ENCODE measurements at places on chromosomes 6 and 20.

DNA sequence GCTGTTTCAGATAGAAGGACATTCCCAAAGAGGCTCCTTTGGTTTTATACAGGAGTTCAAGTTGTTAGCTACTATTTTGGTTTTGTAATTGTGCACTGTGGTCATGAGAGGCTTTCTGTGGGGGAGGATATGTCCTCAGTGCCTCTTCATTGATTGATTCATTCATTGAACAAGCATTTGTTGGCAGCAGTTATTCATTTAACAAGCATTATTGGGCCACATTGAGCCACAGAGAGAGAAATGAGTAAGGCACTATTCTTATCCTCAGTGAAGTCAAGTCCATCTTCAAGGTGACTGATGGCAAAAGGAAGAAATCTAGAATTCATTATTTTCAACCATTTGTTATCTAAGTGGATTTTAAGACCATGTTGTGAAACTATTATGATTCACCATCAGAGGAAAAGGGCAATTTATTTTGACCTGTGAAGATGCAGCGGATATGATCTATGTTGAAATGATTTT lies 697.2 kb upstream of the CITED2 start:
- DNase-seq, result no peak

DNA sequence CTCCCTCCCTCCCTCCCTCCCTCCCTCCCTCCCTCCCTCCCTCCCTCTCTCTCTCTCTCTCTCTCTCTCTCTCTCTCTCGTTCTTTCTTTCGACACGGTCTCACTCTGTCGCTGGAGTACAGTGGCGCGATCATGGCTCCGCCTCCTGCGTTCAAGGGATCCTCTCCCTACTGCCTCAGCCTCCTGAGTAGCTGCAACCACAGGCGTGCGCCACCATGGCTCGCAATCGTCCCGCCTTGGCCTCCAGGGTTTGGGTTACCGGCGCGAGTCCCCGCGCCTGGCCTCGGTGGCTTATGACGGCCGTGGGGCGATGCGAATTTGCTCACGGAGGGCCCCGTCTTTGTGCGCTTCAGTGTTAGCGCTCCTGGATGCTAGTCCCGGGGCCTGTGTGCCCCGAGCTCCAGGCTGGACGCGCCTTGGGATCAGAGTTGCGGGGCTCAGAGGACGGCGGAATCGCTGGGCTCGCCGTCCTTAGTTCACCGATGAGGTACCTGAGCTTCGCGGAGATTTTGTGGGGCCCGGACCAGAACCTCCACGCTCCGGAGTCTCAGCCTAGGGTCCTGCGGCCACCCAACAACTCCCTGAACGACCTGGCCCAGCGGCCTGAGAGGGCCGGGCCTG lies 45.2 kb downstream of the MCUR1 start:
- no peak for DNase-seq

GRCh38 chr6:38687043-38687353 lies 15.9 kb downstream of the GLO1 start:
- no peak for DNase-seq

DNA sequence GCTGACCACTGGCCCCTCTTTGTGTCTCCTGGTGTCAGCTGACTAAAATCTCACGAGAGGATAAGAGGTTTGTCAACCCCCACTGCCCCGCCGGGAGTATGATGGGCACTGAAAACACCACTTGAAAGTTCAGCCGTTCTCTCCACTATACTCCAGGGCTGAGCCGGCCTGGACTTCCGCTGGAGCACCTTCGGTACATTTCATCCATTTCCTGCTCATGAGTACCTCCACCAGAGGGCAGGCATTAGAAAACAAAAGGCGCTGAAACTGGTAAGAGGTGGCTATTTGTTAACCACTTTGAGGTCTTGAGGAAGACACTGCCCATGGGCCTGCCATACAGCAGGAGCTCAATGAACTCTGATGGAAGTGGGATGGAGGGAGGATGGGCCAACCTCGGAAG lies 17.9 kb upstream of the ANKRD60 start:
- DNase-seq, result no peak

- no peak for DNase-seq
Measured at GRCh38 chr6:146850981-146851380, 252.2 kb downstream of the ADGB start.

DNA sequence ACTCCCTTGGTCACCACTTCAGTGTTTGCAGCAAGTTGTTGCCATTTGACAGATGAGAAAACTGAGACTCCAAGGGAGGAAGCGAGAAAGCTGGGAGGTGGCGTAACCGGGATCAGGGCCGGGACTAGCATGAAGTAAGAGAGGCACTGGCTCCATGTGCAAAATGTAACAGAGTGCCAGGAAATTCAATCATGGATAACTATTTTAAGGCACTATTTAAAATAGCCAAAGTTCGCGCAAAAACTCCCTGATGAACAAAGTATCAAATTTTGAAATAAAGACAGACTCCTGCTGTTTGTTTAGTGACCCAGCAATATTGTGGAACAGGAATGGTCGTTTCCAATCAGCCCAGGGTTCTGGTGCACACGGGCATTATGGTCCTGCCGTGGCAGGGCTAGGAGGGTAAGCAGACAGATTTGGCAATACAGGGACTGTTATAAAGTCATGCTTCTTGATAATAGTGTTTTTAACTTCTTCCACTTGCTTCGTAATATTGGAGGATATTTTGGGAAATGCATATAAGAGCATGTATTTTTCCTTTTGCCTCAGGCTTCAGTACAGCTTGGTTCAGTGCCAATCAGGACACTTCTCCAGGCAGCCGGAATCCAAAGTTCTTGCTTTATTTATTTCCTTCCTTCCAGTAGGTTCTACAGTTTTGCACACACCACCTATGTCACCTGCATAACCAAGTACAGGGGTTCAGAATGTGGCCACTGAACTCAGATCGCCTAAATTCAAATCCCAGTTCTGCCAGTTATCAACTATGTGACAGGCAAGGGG lies 141.6 kb downstream of the EYA2 start:
- no peak for DNase-seq

DNA sequence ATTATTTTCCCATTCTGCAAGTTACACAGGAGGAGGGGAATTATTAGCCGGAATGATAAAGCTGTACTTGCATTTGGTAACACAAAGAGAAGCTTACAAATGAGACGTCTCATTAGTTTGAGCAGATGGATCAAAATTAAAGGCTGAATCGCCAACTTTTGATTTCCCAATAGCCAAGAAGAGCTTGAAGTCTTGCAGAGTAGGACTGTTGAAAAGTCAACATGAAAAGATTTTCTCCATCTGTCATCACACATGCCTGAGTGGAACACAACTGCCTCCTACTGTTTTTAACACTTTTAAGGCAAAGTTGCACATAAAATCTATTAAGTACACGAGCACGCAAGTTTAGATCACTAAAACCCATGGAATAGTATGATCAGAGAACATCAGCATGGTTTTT lies 176.2 kb downstream of the ASCC3 start:
- no peak for DNase-seq

- DNase-seq, result no peak
Measured at GRCh38 chr6:95978230-95978629, 37.5 kb upstream of the FUT9 start.
